ENCODE measurements at places on chromosomes 16 and 17. TPM values are rescaled to one million over a fixed set of nuclear protein-coding genes. Genes with fewer than 3 reads are reported as not detected.

Gene STAC2
- total RNA-seq, result not detected

Gene MYOCD
- 0.10 TPM for total RNA-seq

Gene CCL8
- total RNA-seq, result not detected

Gene RPS15A
- 1,182 TPM for total RNA-seq

Gene XYLT1
- 8.0 TPM for total RNA-seq

Gene PKMYT1
- total RNA-seq, result 91.2 TPM

Gene AANAT
- not detected for total RNA-seq

Gene DNASE1L2
- 5.7 TPM for total RNA-seq

Gene TMED6
- 1.7 TPM for total RNA-seq

Gene KCNAB3
- 4.8 TPM for total RNA-seq

Gene KLHL10
- not detected for total RNA-seq

Gene ANKRD13B
- total RNA-seq, result 8.8 TPM

Gene KRT13
- total RNA-seq, result 45.7 TPM

Gene HOXB1
- not detected for total RNA-seq

Gene TBC1D26
- not detected for total RNA-seq

Gene NAA60
- 53.2 TPM for total RNA-seq

Gene ARL5C
- not detected for total RNA-seq

Gene HSF4
- 57.1 TPM for total RNA-seq

Gene CLDN7
- 314 TPM for total RNA-seq

Gene IGFALS
- not detected for total RNA-seq

Gene ODAD4
- 0.73 TPM for total RNA-seq

Gene APRT
- 203 TPM for total RNA-seq

Gene AMZ2
- 62.2 TPM for total RNA-seq

Gene SOST
- total RNA-seq, result not detected

Data from Calu3 (cell line).